Fibroblast of skin of abdomen (primary cell): ENCODE measurements at places on chromosomes 7 and 10.
A peak's percentile ranks its signal among the peaks of the same experiment; 100 is the strongest.

DNA sequence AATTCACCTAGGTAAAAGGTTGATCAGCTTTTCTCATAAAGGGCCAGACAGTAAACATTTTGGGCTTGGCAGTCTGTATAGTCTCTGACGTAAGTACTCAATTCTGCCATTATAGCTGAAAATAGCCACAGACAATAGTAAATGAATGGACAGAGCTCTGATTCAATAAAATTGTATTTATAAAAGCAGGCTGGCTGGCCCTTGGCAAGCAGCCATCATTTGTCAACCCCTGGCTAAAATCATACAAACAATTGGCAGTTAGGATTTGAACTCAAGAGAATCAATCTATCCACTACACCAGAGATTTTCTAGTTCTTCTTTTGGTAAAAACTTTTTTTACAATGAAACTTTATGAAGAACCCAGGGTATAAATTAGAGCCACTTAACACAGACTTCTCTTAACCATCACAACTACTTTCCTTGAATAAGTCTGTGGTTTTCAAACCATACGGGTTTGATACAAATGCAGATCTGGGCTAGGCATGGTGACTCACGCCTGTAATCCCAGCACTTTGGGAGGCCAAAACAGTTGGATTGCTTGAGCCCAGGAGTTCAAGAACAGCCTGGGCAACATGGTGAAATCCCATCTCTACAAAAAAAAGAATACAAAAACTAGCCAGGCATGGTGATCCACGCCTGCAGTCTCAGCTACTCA is 124.5 kb downstream of the SLC16A9 start:
- peak; percentile 55 for DNase-seq

DNA sequence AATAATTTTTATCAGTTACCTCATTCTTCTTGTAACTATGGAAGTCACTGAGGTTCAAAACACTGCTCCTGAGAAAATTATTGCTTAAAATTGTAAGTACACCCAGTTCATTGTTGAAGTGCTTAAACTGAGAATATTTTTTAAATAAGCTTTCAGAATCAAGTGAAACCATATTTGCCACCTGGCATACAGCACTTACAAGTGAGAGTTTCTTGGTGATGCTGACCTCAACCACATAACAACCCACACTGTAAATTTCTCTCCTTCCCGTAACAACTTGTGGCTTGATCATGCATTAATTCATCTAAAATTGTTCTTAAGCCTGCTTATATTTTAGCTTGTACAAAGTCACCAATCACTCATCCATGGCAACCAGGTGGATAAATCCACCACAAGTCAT is 34.0 kb downstream of the IMMP2L start:
- DNase-seq = no peak

- peak; percentile 46 for DNase-seq
Measured at GRCh38 chr10:79159785-79160184, 91.0 kb downstream of the ZMIZ1 start.

DNA sequence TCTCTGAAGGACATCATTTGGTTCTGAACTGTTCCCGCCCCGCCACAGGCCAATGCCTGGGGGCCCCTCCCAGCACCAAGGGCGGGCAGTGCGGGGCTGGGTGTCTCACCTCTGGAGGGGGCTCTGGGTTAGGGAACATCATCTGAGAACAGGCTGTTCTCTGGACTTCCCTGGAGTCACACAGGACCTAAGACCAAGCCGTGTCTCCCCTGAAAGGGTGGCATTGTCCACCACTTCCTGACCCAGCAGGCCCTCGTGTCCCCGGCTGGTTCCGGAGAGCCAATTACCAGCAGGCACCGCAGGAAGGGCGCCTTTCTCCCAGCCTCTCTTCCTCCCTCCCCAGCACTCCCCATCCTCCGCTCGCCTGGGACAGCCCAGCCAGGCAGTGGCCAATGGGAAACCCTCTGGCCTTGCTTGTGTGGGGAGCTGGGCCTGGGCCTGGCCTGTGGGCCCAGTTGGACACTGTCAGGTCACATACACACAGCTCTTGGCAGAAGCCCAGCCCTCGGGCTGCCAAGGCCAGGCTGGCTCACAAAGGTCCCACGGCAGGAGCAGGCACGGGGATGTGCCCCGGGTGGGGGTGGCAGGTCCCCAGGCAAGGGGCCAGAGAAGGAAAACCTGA is 119.5 kb downstream of the SPDYE5 start:
- no peak for DNase-seq

- DNase-seq = no peak
Measured at GRCh38 chr7:128914566-128915151, 4.2 kb upstream of the KCP start.

DNA sequence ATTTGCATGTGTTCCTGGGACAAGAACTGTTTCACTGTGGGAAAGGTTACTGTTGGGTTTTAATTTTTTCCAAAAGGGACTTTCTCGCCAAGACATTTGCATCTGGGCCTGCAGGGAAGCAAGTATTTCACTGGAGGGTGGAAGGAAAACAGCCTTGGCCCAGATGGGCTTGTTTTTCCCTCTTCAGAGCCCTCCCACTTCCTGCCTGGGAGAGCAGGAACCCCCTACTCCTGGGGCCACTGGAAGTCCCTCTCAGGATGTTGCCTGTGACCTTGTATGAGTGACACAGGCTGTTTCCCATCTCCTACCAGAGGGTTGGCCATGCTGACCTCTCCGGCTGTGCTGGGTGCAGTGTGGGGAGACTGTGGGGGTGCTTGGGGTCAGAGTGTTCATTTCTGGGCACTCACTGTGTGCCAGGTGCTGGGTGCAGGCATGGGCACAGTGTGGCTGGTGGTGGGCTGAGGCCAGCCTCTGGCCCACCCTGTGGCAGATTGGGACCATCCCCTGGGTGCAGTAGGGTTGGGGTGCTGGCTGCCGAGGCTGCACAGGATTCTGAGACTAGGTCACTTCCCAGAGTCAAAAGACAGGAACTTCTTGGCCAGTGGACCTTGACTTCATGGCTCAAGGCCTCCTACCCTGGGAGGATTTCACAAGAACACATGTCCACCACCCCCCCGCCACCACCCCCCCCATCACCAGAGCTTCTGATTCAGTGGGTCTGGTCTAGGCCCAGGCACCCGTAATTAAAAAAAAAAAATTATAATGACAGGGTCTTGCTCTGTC is 10.2 kb downstream of the TSPAN15 start:
- no peak for DNase-seq

GRCh38 chr10:124546055-124546369 is 84.4 kb downstream of the LHPP start:
- DNase-seq = no peak

DNA sequence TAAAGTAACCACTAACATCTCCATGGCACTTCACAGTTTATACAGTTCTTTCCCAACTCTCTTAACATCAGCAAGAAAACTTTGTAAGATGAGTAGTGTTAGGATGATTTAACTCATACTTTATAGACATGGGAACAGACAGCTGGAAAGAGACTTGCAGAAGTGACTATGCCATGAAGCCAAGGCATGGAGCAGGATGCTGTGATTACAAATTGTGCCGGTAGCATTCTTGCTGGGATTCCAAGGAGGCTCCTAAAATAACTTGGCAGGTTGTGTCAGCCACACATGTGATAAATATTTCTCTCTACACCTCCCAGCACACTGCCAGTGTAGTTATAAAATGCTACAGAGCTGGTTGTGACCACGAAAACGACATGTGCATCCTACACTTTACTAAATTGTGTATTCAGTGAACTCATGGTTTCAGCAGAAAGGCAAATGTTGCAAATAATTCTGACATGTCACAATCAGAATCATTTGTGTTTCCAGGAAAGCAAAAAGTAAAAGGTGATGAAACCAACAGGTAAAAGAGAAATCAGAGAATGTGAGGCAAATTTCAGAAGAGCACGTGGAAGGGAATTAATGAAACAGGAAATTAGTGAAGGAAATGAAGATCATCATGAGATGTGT is 5.6 kb upstream of the CYP3A4 start:
- peak; percentile 49 for DNase-seq

- no peak for DNase-seq
Measured at GRCh38 chr7:32943252-32944030, 13.8 kb upstream of the FKBP9 start.

DNA sequence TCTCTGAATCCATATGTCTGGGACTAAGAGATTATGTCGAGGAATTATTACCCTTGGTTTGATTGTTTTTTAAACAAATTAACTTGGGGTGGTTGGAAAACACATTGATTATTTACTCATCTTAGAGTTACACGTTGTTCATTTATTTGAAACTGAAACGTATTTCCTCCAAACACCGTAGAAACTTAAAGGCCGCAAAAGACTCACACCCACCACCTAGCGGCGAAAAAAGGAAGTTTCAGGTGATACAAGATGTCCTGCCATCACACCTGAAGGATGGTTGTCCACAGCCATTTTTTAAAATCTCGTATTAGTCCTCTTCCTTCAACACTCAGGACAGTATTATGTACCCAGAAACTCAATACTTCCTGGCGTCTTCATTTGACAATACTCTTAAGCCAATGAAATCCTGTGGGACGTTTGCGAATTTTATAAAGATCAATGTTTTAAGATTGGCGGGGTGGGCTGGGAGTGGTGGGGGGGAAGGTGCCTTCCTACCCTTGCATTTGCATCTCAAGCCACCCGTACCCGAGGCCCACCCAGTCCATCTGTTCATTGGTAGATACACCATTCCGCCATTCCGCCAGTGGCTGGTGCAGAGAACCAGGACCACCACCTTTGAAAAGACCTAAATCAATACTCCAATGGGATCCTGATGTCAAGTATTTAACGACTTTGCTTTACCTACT is 1.4 kb upstream of the LCOR start:
- DNase-seq = peak; percentile 62

DNA sequence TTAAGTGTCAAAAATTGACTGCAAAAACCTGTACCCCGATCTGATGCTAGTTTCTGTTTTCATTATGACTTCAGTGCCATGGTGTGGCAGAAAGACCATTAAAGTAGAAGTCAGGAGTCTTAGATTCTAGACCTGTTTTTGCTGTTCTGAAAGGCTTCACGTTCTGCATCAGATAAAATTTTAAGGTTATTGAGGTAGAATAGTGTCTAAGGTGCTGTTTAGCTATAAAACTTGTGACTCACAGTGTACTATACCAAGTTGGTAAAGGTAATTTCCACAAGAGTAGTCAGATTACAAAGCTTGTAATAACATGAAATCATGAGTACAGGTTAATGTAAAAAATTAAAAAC is 38.6 kb downstream of the ZNRF2 start:
- no peak for DNase-seq

DNA sequence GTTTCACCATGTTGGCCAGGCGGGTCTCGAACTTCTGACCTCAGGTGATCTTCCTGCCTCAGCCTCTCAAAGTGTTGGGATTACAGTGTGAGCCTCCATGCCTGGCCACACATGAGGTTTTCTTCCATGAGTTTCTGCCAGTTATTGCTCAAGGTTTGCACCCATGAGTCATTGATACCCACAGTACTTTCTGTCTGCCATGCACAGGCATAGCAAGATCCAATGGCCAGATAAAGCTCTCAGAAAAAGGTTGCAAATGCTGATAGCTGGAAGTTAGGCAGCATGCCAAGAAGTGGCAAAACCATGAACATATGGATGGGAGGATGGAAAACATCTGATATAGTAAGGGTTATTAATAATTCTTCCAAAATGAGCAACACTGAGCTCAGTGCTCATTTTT is 298.7 kb upstream of the NRG3 start:
- DNase-seq = no peak

DNA sequence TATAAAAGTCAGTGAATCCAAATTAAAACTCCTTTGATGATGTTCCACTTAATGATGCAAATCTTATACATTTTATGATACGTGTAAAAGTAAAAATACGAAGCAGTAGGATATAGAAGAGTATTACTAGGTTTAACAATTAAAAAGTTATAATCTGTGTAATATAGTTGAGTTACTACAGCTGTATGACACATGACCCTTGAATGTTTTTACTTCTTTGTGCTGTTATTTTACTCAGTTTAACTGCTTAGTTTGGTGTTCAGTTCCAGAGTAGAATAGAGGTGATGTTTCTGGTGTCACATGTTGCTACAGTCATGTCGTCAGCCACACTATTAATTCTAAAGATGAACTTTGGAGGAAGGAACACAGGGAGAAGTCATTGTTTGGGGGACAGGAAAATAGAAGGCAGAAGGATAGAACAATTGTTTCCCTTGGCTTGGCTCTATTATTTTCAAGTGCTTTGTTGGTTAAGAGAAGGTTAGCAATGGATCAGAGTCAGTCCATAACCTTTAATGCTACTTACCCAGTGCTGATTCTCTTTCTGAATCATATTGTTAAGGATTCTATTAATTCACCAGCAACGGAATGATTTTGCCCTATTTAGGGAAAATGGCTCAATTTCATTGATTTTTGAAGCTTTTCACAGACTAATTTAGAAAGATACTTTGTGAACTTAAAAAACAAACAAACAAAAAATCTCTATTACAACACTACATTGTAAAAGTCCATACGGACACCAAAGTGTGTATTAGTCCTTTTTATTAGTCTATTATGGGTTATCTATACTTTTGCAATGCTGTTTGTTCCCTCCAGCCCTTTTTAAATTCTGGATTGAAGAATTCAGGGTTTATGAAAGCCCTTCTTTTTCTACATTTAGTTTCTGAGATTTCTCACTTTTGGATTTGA is 73.4 kb downstream of the CPED1 start:
- DNase-seq = no peak

GRCh38 chr10:130967161-130967560 is 344.4 kb downstream of the TCERG1L start:
- no peak for DNase-seq

DNA sequence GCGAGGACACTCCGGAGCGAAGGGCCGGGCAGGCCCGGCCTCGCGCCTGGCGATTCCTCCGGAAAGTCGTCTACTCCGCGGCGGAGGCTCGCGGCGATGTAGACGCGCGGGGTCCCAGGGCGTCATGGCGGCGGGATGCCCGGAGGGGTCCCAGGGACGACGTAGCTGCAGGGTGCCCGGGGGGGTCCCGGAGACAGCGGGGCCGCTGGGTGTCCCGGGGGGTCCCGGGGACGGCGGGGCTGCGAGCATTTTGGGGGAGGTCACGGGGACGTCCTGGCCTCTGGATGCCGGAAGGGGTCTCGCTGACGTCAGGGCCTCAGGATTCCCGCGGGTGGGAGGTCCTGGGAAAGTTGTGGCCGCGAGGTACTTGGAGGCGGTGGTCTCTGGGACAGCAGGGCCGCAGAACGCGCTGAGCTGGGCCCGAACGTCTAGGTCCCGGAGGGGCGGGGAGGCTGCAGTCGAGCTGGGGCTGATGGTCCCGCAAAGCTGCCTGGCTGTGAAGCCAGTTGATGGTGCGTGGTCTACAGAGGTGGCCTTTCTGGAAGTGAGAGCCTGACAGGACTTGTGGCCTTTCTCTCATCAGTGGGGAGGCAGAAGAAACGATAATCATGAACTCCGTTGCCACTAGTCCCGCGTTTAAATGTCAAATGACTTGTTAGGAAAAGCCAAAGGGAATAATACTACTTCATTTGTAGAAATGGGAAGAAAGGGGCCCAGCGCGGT is 637 bp downstream of the HSPA14 start:
- DNase-seq = peak; percentile 6

GRCh38 chr10:7950981-7951847 is 103.3 kb upstream of the GATA3 start:
- peak; percentile 74 for DNase-seq

GRCh38 chr7:19491821-19492452 is 216.9 kb downstream of the POLR1F start:
- DNase-seq = peak; percentile 25

- no peak for DNase-seq
Measured at GRCh38 chr10:5496261-5497250, 2.8 kb downstream of the CALML5 start.
